ENCODE measurements at places on chromosomes 7 and 10.

DNA sequence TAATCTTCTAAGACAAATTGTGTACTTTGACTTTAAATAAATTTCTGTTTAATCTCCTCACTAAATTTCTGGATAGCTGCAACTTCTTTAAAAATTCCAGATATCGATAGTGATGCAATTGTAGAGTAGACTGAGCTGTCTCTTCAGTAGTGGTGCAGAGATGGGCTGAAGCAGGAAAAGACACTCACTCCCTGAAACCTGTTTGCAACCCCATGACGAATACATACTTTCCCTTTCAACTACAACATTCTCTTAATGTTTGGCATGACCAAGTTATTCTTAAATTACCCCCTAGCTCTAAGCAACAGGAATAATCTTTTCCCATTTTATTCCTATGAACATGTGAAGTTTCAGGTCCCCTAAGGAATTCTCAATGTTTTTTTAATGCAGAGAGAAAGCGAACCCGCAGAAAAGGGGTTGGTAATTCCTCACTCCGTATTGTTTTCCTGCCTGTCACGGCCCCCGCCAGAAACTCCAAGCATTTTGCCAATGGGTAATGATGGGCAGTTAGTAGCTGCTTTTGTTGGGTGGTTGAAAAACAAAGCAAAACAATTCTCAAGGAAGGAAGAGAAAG is 1.3 kb downstream of the THSD7A start:
- no peak for DNase-seq

GRCh38 chr10:95644901-95645300 is 11.6 kb downstream of the ALDH18A1 start:
- no peak for DNase-seq

DNA sequence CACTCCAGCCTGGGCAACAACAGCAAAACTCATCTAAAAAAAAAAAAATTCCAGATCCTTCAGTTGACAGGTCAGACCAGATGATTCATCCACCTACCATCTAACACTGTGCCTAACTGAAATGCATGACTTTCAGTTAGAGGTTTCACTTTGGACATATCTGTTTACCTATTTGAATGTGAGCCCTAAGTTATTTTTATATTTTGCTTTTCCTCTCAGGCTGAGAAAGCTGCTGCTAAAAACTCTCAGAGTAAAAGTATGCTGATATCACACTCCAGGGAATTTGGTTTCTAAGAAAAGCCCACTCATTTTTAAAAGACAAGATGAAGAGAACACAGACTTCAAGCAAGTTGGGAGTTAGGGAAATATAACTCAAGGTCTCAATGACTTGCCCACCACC is 126.0 kb downstream of the SGMS1 start:
- DNase-seq, result peak; percentile 65

- DNase-seq, result no peak
Observed at GRCh38 chr10:112689327-112690072, 242.5 kb downstream of the VTI1A start.

GRCh38 chr10:88157981-88158465 is 294.6 kb downstream of the PTEN start:
- no peak for DNase-seq

GRCh38 chr10:27678166-27678565 is 67.5 kb downstream of the MKX start:
- no peak for DNase-seq

Measured in T-helper 1 cell (primary cell).